EL (cell line): ENCODE measurements at places on chromosomes 11 and 22.

- peak; percentile 88 for DNase-seq
Observed at GRCh38 chr11:85947431-85948272, 92.5 kb downstream of the CCDC83 start.

DNA sequence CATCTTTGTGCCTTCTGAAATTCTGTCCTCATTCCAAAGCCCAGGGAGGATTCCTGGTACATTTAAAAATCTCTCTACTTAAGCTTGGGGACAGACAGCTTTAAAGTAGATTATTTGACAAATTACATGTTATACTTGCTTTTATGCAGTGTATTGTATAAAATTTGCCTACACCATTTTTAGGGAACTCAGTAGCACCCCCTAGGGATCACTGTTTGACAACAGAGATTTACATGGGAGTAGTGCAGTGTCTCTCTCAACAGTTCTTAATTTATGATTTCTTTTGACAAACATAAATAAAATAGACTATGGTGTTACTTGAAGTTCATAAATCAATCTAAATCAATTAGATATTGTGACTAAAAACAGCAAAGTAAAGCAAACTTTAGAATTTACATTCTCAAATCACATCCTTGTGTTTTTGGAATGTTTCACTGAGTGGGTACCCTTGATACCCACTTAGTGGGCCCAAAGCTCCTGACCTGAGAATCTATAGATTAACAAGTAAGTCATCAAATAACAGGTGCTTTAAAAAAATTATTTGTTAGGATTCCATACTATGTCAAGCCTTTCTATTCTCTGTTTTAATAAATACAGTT lies 428.8 kb downstream of the DYNC2H1 start:
- DNase-seq = peak; percentile 59

- no peak for DNase-seq
Observed at GRCh38 chr22:44244265-44244822, 63.6 kb downstream of the PARVG start.

DNA sequence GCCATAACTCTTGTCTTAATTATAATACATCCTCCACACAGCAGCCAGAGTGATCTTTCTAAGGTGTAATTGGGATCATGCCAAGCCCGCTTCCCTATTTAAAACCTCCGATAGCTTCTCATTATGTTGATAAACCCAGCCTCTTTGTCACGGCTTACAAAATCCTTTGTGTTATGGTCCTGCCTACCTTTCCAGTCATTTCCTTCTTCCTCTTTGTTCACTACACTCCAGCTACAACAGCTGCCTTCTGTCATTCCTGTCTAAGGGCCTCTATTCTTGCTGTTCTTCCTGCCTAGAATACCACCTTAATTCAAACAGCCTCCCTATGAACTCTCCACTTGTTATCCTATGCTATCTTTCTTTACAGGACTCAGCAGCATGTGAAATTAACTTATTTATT lies 70.6 kb upstream of the CAPRIN1 start:
- no peak for DNase-seq

DNA sequence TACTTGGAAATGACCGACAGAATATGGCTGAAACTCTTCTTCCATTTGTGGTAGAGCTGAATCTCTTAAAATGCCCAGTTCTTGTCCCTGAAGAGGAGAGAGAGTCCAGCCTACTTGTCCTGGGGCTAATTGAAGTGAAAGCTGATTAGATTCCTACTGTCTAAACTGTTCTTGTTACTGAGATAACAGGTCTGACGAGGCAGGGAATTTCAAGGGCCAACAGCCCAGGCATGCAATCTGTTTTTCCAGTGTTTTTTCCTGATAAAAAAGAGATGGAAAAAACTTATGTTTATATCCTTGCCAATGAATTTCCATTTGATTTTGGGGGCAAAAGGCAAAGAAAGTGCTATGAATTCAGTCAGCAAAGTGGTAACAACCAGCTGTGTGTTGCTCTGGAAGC lies 195.5 kb downstream of the ETS1 start:
- no peak for DNase-seq

DNA sequence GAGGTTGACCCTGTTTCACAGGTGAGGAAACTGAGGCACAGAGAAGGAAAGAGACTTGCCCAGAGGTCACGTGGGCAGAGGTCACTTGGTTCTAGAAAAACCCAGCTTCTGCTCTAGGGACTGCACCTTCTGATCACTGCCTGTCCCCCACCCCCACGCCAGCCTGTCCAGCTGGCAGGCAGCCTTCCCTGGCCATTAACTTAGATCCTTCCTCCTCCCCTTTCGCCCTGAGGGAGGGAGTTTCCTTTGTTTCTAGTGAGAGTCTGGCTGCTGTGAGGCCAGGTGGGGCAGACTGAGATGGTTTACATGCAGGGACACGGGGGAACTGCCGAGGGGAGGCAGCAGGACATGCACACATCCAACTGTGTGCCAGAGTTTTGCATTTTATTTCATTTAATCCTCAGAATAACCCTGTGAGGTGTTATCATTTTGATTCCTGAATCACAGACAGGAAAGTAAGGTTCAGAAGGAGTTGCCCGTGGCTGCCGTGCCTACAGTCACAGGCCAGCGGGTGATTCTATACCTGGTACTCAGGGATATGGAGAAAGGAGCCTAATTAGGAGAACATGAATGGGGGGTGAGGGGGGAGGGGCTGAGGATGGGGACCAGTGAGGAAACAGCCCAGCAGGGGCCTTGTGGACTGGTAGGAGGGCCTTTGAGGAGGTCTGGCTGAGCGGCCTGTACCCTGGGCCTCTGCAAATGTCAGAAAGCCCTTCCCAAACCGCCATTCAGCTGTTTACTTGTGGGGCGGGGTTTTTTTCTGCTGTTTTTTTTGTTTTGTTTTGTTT lies 3.4 kb downstream of the FAM83F start:
- DNase-seq = peak; percentile 36

DNA sequence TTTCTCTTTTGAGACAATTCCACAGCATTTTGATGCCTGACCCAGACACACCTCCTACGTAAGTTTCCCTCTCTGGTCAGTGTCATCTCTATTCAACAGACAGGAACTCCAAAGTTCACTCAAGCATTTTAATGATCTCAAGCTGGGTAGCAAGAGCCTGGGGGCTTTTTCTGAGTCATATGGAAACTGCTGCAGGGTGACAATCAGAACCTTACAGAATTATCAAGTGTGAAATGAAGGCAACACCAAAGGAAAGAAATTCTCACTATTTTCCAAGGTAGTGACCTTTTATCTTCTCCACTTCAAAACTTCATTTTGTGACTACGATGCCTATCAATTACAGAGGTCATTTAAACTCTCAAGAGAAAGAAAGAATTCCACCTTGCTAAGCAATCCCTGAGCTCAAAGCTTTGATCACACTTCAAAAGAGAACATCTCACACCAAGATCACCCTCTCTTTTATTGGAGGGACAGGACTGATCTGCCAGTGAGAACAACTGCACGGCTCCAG lies 229.0 kb upstream of the ZC3H12C start:
- DNase-seq = peak; percentile 60

DNA sequence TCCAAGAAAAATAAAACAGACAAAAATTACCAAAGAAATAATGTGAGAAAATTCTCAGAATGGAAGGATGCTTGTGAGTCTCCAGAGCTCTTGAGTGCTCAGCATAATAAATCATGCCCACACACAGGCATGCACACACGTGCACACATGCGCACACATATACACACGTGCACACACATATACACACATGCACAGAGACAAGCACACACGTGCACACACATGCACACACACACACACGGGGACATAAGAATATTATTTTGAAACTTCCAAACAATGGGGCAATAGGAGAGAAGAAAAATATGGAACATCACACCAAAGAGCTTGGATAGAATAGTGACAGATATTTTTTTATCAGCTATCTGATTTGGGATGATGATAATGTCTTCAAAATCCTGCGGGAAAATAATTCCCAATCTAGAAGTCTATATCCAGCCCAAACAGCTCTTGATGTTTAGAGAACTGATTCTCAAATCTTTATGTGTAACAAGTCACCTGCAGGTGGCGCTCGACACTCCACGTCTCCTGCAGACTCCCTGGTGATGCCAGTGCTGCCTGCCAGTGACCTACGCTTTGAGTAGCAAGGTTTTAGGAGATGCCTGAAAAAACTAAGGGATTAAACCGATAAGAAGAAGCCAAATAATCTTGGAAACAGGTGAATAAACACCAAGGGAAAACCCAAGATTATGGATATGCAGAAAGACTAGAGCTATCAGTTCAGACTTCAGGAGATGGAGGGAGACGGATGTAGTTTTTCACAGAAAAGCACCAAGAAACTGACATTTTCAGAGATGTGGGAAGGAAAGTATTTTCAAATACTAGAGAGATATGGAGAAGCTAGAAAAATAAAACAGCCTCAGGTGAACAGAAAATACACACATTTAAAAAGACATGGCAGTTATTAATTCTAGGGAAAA lies 743.6 kb downstream of the ETS1 start:
- peak; percentile 67 for DNase-seq

- peak; percentile 36 for DNase-seq
Observed at GRCh38 chr22:20238536-20238900, 29.6 kb downstream of the RTN4R start.

DNA sequence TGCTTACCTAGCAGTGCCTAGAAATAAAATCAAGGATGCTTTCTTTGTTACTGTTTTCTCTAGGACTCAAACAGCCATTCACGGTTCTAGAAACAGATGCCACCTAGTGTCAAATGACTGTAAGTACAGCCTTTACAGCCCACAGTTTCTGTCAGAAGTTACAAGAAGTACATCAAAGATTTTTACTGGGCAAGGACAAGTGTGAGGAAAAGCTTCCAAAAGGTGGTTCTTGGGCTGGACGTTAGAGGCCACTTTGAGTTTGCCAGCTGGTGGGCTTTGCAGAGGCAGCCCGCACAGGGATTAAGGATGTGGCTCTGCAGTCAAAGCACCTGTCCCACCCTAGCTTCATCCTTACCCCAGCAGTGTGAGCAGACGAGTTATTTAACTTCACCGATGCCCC lies 6.9 kb downstream of the KMT5B start:
- DNase-seq = peak; percentile 60
